ENCODE measurements at places on chromosomes 13 and 19. TPM values are rescaled to one million over a fixed set of nuclear protein-coding genes. Genes with fewer than 3 reads are reported as not detected.

Gene GSK3A
- total RNA-seq = 33.2 TPM

Gene GARRE1
- total RNA-seq = 25.0 TPM

Gene RTBDN
- 2.2 TPM for total RNA-seq

Gene RGL3
- not detected for total RNA-seq

Gene NLRP4
- total RNA-seq = not detected

Gene SBK2
- not detected for total RNA-seq

Gene ZNF93
- 33.2 TPM for total RNA-seq

Gene IQCN
- 2.5 TPM for total RNA-seq

All from parietal lobe (tissue), 2 donors.